ENCODE measurements at places on chromosomes 11 and 22.
A peak's percentile ranks its signal among the peaks of the same experiment; 100 is the strongest.

DNA sequence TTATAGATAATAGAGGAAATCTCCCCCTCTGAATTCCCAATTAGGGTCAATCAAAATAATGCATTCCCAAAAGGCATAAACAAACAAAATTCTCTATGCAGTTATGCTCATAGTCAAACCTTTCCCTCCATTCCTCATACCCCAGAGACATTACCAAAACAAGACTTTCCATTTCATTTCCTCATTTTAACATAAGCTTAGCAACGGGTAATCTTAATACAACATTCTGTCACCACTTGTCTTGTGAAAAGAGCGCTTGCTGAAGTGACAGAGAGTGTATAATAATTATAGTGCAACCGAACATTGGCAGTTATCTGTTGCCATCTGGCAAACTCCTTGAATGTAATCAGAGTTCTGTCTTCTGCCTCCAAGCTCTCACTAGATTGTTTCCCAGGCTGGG lies 1.2 kb upstream of the SLN start:
- DNase-seq: no peak

GRCh38 chr11:8707541-8708191 lies 25.1 kb downstream of the RPL27A start:
- no peak for DNase-seq

DNA sequence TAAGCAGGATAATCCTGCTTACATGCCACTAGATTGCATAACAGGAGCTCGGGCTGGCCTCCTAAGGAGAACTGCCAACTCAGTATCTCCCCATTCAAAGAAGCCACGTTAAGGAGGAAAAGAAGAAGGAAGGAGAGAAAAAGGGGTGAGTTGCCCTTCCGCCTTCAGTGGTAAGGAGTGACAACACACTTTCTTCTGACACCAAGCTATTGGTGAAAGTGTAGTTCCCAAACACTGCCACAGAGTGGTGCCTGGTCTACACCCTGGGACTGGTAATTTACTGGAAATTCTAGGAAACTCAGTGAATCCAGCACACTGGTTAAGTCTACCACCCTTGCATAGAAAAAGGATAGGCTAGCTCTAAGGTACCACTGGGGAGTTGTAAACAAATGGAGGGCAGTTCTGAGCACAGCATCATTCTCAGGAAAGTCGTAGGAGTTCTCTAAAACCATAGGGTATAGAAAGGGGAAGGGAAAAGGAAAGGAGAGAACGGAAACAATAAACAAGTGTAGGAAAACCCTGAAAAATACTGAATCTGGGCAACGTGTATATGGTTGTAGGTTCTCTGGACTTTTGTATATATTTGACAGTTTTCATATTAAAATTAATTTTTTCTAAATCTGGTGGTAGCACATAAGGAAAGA lies 58.2 kb downstream of the RRAS2 start:
- peak; percentile 27 for DNase-seq

DNA sequence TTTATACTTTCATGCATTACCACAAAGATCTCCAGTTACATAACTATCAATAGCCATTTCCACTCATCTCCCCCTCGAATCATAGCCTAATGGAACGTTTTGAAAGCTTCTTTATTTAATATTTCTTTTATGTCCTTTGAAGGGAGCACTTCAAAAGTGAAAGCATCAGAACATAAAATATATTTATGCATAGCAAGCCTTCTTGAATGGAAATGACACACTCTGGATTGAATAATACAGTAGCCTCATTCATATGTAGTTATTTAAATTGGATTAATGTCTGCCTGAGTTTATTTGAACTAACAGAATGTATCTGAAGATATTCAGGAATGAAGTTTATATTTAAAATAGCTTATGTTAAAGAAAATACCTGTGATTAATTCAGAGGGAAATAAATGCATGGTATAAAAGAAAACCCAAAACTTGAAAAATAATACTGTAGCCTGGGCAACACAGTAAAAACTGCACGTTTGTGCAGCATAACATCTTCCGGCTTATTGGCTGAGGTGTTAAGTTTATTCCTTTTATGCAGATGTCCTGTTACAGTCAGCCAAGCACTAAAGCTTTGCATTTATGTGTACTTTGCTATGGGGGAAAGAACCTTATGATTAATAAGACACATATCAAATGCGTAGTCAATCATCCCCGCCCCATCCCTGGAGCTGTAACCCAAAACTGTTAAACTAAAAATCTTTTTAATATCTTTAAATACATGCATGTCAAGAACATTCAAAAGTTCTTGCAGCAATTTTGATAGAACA lies 22.0 kb downstream of the OOSP3 start:
- DNase-seq: no peak

DNA sequence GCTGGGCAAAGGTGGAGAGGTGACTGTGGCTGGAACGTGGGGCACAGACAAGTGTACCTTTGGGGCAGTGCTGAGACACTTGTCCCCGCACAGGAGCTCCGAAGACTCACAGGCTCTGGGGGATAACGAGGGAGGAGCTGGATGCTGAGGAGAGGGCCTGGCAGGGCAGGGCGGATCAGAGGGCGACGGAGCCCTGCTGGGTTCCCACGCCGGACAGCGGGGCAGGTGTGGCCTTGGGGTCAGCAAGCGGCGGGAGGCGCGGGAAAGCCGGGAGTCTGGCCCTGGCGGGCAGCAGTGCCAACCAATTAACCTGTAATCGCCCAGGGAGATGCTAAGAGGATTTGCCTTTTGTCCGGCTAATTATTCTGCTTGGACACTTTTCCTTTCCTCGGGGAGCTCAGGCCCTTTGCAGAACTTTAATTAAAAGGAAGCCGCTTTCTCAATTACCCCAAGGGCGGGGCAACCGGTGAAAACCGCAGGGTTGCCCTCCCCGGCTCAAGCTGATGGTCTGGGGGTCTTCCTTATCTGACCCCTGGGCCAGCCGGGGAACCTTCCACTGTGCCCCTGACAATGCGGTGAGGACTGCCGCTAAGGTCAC lies 71.5 kb downstream of the WNT7B start:
- no peak for DNase-seq

- DNase-seq: no peak
These were observed 20.7 kb upstream of the KRTAP5-6 start for GRCh38 chr11:1676229-1676740.

DNA sequence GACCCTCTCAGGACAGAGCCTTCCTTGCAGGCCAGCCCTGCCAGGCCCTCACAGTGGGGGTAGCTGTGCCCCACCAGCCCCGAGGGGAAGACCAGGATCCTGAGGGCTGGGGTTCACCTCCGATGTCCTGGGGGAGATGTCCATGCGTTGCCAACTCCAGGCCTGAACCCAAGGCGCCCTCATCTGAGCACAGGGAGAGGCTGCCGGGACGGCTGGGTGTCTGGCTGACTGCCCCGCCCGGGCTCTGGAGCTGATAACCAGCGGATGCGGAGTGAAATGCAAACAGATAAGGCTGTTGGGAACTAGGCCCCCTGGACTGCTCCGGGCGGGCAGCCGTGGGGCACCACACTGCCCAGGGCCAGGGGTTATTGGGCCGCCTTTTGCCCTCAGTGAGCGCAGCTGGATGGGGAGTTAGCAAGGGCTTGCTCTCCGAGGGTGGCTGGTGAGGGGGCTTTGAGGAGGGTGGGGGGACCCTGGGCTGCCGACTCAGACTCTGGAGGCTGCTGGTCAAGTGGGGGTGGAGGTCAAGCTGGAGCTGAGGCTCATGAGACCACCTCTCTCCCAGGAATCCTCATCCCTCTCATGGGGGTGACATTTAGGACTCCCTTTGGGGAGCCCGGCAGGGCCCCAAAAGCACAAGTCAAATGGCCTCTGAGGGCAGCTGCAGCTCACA lies 5.6 kb upstream of the MUC6 start:
- DNase-seq: no peak

DNA sequence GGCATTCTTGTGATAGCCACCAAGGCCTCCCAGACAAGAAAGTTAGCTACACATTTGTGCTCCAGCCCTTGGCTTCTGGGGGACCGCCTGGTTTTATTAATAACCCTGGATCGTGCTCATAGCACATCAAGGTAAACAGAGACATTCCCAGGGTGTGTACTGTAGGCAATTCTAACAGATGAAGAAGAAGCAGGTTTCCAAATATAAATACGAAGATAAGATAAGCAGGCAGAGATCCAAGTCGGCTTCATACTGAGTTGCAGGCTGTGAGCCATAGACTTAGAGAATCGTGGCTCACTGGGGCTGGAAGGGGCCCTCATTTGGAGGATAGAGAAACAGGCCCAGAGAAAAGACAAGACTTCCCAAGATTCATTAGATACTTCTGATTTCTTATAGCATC lies 131.4 kb downstream of the TENM4 start:
- DNase-seq: no peak

- DNase-seq: no peak
These were observed 79.9 kb downstream of the AMBRA1 start for GRCh38 chr11:46513934-46514342.

- DNase-seq: no peak
These were observed 2.2 kb downstream of the OR51E2 start for GRCh38 chr11:4695442-4695841.

DNA sequence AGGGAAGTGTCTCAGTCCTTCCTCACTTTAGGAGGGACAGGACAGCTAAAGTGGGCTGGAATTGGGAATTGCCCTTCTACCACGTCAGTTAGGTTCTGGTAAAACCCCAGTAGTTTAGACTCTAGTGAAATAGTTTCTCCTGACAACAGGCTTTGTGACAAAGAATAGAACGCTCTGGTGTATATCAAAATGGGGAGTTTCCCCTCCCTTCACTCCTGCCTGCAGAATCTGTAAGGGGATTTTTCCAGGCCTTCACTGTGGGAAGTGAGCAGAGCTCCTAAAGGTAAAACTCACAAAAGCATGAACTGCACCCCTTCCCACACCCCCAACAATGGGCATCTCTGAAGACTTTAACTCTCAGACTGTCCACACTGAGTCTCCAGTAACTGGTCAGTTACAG lies 460.9 kb upstream of the LRRC4C start:
- no peak for DNase-seq

DNA sequence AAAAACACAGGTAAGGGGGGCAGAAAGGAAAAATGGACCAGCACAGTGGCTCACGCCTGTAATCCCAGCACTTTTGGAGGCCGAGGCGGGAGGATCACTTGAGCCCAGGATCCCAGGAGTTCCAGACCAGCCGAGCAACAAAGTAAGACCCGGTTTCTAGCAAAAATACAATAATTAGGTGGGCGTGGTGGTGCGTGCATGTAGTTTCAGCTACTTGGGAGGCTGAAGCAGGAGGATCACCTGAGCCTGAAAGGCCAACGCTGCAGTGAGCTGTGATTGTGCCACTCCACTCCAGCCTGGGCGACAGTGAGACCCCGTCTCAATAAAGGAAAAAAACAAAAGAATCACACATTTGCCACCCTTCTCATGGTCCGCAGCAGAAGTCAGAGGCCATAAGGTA lies 519.4 kb downstream of the BRD1 start:
- DNase-seq: no peak

GRCh38 chr11:134026655-134027343 lies 42.1 kb upstream of the JAM3 start:
- no peak for DNase-seq

GRCh38 chr11:45021001-45021400 lies 70.3 kb upstream of the TP53I11 start:
- DNase-seq: no peak

DNA sequence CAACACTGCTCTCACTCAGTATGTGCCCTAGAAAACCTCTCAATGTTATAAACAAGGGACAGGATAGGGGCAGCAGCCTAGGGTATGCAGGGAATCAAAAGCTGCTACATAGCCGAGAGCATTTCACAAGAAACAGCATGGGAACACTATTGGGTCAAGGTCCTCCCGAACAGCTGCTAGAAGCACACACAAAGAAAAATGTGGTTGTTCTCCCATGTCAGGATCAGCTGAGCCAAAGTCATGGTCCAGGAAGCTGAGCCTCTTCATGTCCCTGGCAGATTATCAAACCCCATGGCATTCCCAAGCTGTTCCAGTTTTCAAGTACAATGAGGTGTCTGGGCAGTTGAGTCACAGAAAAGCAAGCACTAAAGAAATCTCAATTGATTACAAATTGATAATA lies 21.0 kb upstream of the GDPD4 start:
- no peak for DNase-seq

GRCh38 chr22:32998373-32998772 lies 59.8 kb downstream of the SYN3 start:
- DNase-seq: no peak

GRCh38 chr11:18056561-18057181 lies 10.6 kb upstream of the TPH1 start:
- DNase-seq: no peak

DNA sequence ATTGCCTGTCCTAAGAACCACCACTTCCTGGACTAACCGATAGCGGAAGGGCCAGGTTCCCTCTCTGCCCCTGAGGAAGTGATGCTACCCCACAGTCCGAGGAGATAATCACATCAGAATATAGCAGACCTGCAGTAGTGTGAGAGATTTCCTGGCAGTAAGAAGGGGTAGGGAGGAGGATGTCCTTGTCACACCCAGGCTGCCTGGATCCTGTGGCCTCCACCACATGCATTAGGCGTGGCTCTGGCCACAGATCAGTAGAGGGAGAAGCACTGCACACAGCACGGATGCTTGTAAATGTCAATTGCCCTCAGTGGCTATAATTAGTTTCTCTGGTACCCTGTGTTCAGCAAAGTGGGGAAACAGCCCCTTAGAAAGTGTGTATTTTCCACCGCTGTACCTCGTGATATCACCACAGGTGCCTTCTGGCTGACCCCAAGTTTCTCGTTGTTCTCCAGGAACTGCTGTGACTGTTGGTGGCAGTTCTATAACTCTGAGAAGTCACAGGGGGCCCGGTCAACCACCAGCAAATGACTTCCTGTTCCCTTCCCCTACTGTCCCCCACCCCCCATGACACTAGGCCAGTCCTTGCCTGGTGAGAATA lies 61.8 kb downstream of the UBASH3B start:
- DNase-seq: no peak

GRCh38 chr11:123438131-123438627 lies 8.1 kb downstream of the GRAMD1B start:
- no peak for DNase-seq

DNA sequence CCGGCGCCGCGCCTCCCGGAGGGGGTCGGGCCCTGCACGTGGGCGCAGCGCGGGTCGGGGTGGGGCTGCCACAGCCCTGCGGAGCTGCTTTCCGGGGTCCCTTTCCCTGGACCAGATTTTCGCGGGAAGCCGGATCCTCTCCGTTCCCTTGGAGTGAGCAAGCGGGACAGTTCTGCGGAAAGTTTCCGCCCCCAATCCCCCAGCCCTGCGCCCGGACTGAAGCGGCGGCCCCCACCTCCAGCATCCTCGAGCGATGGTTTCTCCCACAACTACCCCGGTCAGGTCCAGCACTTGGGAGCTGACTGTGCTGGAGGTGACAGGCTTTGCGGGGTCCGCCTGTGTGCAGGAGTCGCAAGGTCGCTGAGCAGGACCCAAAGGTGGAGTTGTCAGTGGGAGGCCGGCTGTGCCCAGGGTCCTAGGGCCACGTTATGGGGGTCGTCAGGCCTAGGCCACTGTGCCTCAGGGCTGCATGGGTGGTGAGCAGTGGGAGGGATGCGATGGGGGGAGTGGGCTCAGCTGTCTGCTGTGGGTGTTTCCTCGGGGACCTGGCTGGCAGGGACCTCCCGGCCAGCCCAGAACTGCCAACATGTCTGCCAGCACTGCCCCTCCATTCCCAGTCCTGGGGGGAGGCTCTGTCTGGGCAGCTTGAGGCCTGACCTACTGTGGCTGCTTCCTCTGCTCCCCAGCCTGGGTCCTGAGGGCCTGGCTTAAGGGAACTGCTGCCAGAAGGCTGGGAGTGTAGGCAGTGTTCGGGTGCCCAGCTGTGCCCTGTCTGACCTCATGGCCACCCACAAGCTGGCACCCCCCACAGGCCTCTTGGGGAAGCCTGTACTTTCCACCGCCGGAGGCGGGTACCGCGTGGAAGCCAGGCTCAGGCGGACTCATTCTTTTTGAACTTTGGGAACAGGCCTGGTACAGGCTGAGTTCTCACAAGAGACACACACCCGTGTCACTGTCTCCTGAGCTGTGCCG lies 726 bp downstream of the ST3GAL4 start:
- DNase-seq: no peak

GRCh38 chr11:80973786-80974185 lies 1533.0 kb upstream of the TENM4 start:
- no peak for DNase-seq

Measured in stimulated activated naive CD4-positive, alpha-beta T cell (primary cell).